ENCODE measurements at places on chromosomes 4 and X. TPM values are rescaled to one million over a fixed set of nuclear protein-coding genes. Genes with fewer than 3 reads are reported as not detected.

DNA sequence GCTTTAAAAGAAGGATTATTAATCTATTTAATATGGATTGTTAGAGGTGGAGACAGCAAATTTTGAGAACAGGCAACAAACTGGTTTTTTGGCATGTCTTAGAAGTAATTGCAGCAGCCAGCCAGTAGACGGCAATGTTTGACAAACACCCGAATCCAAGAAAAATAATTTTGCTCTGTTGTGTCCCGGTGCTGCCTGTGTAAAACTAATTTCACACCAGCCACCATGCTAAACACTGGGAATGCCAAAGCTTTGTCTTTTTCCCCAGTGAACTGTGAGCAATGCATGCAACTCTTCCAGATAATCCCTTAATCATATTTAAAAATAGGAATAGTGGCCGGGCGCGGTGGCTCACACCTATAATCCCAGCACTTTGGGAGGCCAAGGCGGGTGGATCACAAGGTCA lies 25.9 kb downstream of the SMIM31 start:
- no peak for DNase-seq

- DNase-seq: no peak
These were observed 50.8 kb upstream of the HOPX start for GRCh38 chr4:56731857-56732256.

- DNase-seq: no peak
These were observed 15.8 kb downstream of the ATP1B4 start for GRCh38 chrX:120377715-120378114.

DNA sequence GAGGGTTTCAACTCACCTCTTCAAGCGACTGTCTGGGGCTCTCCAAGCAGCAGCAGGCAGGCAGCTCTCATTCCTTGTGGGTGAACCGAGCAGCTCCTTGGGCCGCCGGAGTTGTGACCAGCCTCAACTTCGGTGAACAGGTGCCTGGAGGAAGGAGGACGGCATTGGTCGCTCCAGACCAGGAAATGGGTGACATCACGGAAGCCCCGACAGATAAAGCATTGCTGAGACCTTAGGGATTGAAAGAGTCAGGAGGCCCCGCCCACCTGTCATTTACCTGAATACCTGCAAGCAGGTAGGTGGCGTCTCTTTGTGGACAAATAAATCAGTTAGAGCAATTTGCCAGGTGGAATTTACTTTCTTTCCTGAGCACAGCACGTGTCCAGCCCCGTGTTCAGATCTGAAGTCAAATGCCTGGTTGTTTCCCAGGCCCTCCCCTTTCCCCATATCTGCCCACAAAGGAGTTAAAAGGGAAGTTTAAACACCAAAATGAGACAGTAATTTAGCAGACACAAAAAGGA lies at the start of gene LNX1:
Gene LNX1 (minus strand): TSS at position 115 of the 521 bp plus-strand sequence. CDS start 17,484 bp downstream, outside the sequence.
- peak; percentile 92 for DNase-seq

GRCh38 chrX:148915474-148915873 lies 415.1 kb downstream of the AFF2 start:
- no peak for DNase-seq

GRCh38 chrX:92213786-92214185 lies 434.6 kb downstream of the PCDH11X start:
- DNase-seq: no peak

DNA sequence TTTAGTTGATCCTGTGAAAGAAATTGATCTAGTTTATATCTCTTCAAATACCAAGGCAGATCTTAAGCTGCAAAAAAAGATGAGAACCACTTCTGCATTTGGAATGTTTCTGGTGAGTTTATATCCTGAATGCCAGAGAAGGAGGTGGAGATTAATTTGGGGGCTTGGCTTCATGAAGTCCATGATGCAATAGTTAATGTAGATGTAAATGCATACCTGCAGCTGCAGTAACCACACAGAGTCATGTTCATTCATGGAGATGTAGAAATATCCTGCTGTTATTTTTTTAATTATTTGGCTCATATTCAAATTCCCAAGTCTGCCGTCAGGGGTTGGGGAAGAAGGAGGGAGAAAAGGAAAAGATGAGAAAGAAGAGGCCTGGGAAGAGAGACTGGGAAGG lies at the start of gene SULT1E1:
Gene SULT1E1 (minus strand): TSS at position 94 of the 400 bp plus-strand sequence. CDS start 2,501 bp downstream, outside the sequence.
- DNase-seq: no peak

DNA sequence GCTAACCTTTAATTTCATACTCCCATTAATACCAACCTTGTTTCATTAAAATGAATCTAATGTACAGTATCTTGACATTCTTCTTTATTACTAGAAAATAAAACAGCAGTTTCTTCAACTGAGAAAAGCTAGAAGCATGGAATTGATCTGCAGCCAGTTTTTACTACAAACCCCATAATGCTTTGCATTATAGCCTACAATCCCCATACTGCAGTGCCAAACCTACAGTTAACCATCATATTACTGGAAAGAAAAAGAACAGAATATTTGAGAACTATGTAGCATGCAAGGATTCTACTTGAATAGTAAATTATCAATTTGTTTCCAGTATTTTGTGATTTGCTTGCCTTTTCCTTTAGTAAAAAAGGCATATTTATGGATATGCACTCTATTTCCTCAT lies 3.2 kb upstream of the IL1RAPL1 start:
- no peak for DNase-seq

- no peak for DNase-seq
These were observed 485.1 kb downstream of the TRIML1 start for GRCh38 chr4:188624370-188624769.

GRCh38 chr4:138953961-138954371 lies 61.6 kb upstream of the NOCT start:
- DNase-seq: no peak

DNA sequence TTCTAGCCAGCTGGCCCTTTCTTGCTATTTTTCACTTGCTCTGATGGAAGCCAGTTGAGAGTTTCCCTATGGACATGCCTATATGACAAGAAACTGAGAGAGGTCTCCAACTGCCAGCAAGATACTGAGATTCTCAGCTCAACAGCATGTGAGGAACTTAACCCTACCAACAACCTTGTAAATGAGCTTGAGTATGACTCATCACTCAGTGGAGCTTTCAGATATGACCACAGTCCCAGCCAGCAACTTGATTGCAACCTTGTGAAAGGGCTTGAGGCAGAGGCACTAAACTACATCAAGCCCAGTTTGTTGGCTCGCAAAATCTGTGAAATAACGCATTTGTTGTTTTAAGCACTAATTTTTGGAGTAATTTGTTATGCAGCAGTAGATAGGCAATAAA lies 175.8 kb downstream of the COMMD8 start:
- no peak for DNase-seq

GRCh38 chr4:118816538-118817177 lies 19.3 kb downstream of the SEC24D start:
- DNase-seq: no peak

DNA sequence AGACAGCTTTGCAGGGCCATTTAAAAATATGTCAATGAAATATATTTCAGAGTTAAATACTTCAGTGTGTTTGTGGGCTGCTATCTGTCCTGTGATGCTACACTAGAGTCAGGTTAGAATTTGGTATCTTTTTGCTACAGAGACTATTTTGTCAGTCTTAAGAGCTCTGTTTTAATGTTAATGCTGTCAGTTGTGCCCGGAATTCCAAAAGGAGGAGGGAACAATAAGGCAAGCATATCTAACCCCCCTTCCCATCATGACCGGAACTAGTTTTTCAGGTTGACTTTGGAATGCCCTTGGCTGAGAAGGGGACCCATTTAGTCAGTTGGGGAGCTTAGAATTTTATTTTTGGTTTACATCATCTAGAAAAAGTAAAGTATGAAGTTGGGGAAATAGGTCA lies 34.9 kb upstream of the SLC25A4 start:
- DNase-seq: no peak

DNA sequence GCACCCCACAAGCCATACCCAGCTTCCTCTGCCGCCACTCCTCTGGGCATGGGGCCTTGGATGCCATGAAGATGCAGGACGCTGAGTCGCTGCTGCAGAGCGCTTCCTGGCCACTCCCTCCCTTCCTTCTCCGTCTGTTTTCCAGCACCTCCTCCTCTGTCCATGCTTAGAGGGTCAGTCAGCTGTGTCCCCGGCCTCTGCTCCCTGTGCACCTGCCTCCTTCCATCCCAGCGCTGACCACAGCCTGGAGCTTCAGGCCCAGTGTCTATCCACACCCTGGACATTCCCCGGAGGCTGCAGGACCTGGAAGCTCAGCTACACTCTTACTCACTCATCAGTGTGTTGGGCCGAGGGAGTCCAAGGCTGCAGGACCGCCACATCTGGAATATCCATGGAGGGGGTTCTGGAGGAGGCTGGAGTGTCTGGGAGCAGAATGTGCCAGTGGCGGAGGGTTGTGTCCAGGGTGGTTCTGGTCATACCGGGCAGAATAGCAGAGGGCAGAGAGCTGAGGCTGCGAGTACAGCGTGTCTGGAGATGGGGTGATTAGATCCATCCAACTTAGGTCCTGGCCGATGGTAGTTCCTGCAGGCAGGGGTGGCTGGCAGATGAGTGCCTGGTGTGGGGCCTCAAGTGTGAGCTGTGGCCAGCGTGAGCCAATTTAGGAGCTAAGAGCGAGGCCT lies 58.6 kb upstream of the ADRA2C start:
- no peak for DNase-seq

- DNase-seq: no peak
These were observed 704.2 kb upstream of the SLIT2 start for GRCh38 chr4:19547463-19547862.

GRCh38 chr4:47733302-47734175 lies 104.3 kb downstream of the CORIN start:
- DNase-seq: no peak

DNA sequence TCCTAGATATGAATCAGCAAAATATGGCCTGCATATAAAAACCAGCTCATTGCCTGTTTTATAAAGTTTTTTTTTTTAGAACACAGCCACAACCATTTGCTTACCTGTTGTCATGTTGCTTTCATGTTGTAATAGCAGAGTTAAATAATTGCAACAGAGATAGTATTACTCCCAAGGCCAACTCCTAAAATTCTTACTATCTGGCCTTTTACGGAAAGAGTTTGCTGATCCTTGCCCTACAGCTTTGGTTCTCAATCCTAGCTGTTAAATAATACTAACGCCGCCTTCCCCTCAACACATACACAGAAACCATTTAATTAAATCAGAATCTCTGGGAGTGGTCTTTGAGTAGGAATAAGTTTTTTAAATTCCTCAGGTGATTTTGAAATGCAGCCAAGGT lies 231.3 kb upstream of the TET2 start:
- no peak for DNase-seq

- no peak for DNase-seq
These were observed 54.9 kb downstream of the MAGEB17 start for GRCh38 chrX:16222151-16222550.

DNA sequence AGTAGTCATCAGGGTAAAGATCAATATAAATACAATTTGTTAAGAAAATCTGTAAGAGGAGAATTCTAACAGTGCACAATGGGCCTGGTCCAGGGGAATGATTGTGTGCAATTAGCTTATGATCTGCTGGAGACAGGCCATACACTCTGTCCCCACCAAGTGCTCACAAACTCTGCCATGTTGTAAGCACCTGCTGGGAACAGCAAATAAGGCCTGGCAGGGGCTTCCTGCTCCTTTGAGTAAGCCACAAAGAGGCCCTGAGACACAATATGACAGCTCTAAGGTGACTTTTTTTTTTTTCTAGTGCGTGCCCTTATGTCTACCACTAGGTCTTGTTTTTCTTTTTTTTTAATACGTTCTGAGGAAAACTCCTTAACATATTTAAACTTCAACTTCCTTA lies 866.3 kb upstream of the PCDH7 start:
- no peak for DNase-seq

GRCh38 chr4:159363361-159363760 lies 260.5 kb downstream of the RAPGEF2 start:
- DNase-seq: no peak

GRCh38 chrX:123830309-123830708 lies 29.5 kb upstream of the XIAP start:
- peak; percentile 61 for DNase-seq

GRCh38 chr4:1538941-1539772 lies 132.9 kb upstream of the NKX1-1 start:
- DNase-seq: no peak

DNA sequence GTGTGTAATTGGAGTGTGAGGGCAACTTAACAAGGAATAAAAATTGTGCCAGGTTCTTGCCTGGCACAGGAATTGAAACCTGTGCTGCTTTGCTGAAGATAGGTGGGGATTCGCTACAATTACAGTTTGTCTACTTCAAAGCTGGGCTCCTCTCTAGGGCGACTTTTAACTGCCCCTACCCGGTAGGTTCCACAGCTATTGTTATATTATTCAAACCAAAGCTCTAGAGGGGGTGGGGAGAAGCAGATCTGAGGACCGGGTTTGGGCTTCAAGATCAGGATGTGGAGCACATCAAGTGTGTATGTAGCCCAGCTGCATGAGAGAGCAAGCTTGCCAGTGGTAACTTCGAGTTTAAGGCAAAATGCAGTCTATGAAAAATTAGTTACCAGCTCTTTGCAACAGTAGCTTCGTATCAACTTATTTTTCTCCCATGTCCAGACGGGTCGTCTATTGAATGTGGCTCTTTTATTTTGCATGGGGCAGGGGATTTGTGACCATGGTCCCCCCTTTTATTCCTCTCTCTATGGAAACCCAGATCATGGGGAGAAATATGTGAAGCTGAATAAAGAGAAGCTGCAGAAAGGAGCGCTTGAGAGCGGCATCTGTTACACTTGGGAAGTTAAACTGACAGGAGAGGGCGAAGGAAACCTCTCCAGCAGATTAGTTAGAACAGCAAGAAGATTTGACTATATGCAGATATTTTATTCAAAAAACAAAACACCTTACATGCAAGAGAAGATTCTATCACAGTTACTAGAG lies 3.2 kb upstream of the POU3F4 start:
- DNase-seq: no peak

DNA sequence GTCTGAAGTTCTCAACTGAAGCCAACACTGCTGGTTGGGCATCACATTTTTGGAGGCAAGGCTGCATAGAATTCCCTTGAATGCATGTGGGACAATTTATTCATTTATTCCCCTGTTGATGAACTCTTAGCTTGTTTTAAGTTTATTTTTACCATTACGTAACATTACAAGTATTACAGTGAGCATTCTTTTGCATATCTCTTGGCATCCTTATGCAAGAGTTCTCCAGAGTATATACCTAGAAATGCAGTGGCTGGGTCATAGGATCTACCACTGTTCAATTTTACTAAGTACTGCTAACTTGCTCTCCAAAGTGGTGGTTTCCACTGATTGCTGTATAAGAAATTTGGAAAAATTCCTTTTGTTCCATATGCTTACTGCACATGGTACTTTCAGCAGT lies 66.5 kb downstream of the UCHL1 start:
- no peak for DNase-seq

Gene IL1RAPL1
- total RNA-seq: 0.49 TPM

Gene TKTL1
- total RNA-seq: not detected

Gene MGARP
- 0.75 TPM for total RNA-seq

Gene NAA11
- total RNA-seq: not detected

Gene KLKB1
- total RNA-seq: 1.2 TPM

Gene FAM9C
- 0.26 TPM for total RNA-seq

Gene STAG2
- total RNA-seq: 68.4 TPM

Gene SPARCL1
- total RNA-seq: 400 TPM

Gene CLCN3
- 79.2 TPM for total RNA-seq

Gene CTSO
- total RNA-seq: 27.4 TPM

Gene SLC6A8
- total RNA-seq: 70.3 TPM

Gene KIT
- total RNA-seq: 21.0 TPM

Gene DGKK
- total RNA-seq: not detected
